Left lung (tissue), 14 donors: ENCODE measurements at places on chromosomes 6 and 20. TPM values are rescaled to one million over a fixed set of nuclear protein-coding genes. Genes with fewer than 3 reads are reported as not detected.

The CD83 gene
- total RNA-seq: 22.1 TPM

- no peak for DNase-seq
These were observed 15.2 kb downstream of the COL19A1 start for GRCh38 chr6:69881322-69882151.

DNA sequence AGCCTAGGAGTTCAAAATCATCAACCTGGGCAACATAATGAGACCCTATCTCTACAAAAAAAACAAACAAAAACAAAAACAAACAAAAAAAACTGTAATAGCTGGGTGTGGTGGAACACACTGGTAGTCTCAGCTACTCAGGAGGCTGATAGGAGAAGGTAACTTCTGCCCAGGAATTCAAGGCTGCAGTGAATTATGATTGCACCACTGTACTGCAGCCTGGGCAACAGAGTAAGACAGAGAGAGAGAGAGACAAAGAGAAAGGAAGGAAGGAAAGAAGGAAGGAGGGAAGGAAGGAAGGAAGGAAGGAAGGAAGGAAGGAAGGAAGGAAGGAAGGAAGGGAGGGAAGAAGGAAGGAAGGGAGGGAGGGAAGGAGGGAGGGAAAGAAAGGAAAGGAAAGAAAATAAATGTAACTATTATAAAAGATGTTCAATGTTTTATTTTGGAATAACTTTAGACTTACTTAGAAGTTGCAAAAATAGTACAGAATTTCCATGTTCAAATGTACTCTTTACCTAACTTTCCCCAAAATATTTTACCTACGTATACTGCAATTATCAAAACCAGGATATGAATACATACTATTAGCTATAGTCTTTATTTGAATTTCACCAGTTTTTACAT is 175.2 kb downstream of the KHDC1L start:
- DNase-seq: no peak

- DNase-seq: no peak
These were observed 63.5 kb downstream of the LYRM2 start for GRCh38 chr6:89574910-89575561.

DNA sequence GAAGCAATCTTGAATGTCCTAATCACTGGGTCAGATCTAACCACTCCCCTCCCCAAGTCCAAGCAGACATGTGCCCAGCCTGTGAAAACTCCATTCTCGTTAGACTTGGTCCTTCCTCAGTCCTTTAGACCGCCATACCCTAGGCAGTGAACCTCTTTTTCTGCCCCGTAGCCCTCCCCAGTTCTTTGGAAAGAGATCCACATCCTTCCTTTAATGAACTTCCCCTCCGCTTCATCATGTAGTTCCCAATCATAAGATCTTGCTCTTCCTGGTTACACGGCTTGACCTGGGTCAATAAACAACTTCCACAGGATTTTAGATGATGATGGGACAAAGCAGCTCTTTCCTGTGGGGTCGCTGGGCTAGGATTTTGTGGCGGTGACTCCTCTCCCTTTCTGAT is 9.6 kb downstream of the AHCY start:
- no peak for DNase-seq

DNA sequence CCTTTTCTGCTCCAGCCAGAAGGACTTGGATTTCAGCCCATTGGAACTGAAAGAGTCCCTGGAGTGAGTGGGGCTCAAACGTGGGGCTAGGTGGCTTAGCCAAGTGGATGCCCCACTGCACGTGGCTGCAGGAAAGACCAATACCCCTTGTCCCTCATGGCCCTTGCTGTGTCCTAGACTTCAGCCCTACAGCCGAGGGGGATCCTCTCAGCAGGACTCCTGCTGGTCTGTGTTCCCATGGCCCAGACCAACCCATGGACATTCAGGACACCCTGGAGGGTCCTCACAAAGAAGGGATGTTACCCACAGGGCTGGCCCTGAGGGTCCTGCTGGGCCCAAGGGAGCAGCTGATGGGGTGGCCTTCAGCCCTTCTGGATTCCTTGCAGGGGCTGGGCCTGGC is 30.0 kb upstream of the PHACTR3 start:
- no peak for DNase-seq
